ENCODE measurements at places on chromosomes 2 and 18.

DNA sequence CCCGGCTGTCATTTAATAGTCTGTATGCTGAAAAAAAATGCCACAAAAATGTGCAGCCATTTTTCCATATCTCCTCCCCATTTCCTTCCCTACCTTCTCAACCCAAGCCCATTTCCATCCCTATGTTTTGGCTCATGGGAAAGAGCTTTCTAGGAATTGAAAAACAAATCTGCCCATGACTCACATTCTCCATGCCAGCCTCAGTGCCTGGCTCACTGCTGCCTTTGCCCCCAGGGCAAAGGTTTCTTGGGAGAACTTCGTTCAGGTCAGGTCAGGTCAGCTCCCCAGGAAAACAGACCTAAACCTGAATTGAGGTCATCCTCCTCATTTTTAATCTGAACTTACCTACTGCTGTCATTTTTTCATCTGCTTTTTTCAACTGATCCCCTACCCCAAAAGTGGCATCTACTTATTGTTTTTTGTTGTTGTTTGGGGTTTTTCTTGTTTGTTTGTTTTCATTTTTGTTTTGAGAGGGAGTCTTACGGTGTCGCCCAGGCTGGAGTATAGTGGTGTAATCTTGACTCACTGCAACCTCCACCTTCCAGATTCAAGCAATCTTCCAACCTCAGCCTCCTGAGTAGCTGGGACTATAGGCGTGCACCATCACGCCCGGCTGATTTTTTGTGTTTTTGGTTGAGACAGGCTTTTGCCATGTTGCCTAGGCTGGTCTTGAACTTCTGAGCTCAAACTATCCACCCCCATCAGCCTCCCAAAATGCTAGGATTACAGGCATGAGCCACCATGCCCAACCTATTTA, 66.7 kb downstream of the FECH start:
- no peak for DNase-seq

- no peak for DNase-seq
These were observed 94.9 kb downstream of the FHOD3 start for GRCh38 chr18:36392164-36392978.

DNA sequence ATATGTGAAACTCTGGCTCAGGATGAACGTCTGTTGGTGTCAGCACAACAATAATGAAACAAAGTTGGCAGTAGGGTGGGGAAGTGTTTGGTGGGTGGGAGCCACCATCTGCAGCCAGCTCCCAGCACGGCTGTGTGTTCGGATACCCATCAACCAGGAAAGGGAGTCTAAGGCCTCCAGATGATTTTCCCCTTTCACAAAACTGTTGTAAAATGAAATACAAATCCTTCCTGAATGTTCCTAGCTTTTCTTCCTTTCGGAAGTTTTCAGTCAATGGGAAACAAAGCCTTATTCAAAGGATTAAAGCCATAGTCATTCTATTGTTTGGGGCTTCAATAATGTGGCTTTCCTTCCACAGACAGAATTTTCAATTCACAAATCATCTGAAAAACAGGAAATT, 14.5 kb upstream of the DARS1 start:
- no peak for DNase-seq

DNA sequence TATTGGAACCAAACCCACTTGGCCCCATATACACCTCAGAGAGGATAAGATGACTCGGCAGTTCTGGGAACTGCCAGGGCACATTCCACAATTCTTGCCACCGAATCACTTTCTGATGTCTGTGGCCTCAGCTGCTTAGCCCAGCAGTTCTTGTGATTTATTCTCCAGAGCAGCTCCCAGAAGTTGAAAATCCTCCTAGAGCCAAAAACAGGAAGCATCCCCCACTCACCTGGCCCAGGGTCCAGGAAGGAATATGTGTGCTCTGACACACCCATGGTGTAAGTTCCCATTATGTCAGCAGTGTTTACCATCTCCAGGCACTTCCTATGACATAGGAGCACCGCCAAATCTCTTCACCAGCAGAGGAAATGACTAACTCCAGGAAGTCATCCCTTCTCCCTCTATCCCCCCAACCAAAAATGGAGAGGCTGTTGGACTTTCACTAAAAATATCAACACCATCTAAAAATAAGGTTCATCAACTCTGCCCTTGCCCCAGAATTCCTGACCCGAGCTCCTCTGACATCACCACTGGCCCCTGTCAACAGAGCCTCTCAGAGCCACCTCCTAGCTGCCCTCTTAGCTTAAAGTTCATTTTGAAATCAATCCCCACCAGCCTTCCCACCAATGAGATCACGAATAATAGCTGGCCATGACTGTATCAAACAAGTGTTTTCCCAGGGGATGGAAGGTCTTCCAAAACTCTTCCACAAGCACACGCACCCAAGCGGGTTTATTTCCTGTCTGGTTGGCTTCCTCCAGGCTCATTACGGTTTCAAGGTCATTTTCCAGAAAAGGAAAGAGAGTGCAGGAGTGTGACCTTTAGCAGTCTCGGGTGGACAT, 223.1 kb upstream of the PARD3B start:
- DNase-seq, result no peak

GRCh38 chr2:73890301-73891092, 2.3 kb upstream of the ACTG2 start:
- no peak for DNase-seq

Data from cerebellar nuclear complex (tissue), 1 donor.